DMS 273 treated with DMSO at 0.1 percent for 48 hours (cell line): ENCODE measurements at places on chromosomes 6 and 20.

GRCh38 chr20:62323146-62323979 is 20.6 kb downstream of the ADRM1 start:
- no peak for DNase-seq

GRCh38 chr6:99885051-99885450 is 109.0 kb downstream of the MCHR2 start:
- no peak for DNase-seq

- DNase-seq: no peak
Observed at GRCh38 chr20:15278041-15278440, 940.6 kb upstream of the FLRT3 start.

- DNase-seq: no peak
Observed at GRCh38 chr6:116409756-116410155, 39.0 kb downstream of the DSE start.

DNA sequence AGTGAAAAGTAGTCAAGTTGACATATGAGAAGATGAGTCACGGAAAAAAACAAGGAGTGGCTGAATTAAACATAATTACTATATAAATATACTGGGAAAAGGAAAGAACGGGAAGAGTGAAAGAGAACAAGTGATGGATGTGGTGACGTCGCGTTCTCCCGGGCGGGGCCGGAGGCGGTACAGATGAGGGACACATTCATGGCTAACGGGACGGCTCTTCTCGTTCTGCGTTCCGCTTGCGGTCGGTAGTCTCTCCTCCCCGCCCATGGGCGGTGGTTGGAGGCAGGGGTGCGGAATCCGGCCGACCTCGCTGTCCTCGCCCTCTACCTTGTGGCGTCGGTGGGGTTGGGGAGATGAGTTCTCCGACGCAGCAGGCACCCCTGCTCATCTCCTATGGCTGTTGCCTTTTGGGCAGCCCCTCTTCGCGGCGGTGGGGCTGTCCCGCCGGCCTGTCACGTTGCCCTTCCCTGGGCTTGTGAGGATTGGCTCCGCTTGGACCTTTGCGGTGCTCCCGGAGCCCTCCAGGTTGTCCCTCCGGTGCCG is 22.5 kb downstream of the HLA-G start:
- DNase-seq: no peak

GRCh38 chr6:108260126-108260808 is 573 bp downstream of the SNX3 start:
- no peak for DNase-seq

DNA sequence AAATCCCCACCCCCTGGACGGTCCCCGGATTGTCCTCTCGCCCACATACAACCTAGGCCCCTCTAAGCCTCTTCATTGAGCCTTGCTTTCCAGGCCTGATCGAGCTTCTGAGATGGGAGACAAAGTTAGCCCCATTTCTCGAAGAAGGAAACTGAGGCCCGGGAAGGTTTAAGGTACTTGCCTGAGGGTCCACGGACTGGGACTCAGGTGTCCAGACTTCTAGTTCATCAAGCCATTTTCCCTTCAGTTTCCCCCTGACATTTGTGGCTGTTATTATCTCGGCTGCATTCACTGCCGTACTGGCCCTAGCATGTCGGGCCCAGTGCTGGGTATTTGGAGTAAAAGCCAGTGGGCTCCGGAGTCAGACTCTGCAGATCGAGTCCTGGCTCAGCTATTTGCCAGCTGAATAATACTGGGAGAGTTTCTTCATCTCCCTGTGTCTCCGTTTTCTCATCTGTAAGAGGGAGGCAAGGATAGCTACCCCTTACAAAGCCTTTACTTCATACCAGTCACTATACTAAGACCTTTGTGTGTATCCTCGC is 633 bp downstream of the RPRD1B start:
- no peak for DNase-seq

DNA sequence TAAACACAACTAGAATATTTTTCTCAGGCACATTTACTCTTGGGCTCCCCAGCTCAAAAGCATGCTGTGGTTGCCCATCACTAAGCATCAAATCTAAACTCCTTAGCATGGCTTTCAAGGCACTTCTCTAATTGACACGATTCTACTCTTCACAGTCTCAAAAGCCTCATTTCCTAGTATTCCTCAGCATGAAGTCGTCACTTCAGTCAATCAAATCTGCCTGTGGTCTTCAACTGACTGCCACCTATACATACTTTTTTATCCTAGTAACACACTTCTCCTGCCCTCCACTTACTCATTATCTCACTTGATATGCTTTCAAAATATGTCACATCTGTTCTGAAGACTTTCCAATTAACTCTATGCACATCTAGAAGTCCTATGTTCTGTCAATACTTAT is 110.3 kb downstream of the TBC1D32 start:
- DNase-seq: no peak

DNA sequence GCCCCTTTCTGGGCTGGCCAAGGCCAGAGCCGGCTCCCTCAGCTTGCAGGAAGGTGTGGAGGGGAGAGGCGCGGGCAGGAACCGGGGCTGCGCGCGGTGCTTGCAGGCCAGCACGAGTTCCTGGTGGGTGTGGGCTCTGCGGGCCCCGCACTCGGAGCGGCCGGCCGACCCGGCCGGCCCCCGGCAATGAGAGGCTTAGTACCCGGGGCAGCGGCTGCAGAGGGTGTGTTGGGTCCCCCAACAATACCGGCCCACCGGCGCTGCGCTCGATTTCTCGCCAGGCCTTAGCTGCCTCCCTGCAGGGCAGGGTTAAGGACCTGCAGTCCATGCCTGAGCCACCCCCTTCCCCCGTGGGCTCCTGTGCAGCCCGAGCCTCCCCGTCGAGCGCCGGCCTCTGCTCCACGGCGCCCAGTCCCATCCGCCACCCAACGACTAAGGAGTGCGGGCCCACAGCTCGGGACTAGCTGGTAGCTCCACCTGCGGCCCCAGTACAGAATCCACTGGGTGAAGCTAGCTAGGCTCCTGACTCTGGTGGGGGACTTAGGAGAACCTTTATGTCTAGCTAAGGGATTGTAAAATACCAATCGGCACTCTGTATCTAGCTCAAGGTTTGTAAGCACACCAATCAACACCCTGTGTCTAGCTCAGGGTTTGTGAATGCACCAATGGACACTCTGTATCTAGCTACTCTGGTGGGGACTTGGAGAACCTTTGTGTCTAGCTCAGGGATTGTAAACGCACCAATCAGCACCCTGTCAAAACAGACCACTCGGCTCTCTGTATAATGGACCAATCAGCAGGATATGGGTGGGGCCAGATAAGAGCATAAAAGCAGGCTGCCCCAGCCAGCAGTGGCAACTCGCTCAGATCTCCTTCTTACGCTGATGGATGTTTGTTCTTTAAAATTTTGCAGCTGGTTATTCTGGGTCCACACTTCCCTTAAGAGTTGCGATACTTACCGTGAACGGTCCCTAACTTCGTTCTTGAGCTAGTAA is 167.4 kb upstream of the RREB1 start:
- DNase-seq: no peak

- DNase-seq: no peak
Observed at GRCh38 chr20:22844959-22845358, 190.2 kb upstream of the SSTR4 start.

DNA sequence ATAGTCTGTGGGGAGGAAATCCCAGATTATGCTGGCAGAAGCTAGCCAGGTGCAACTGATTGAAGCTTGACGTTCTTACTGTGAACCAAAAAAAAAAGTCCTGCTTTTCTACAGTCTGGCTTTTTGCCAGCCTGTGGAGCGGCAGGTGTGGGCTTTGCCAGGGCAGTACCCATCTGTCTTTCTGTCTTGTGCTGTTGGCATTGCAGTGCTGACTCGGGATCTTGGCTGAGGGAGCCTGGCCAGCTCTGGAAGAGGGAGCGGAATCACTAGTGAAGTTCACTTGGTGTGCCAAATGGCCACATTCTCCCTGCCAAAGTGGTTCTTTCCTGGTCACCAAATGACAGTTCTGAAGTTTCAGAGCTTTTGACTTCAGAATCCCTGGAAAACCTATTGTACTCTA is 5.0 kb downstream of the KIF3B start:
- peak; percentile 86 for DNase-seq

- DNase-seq: no peak
Observed at GRCh38 chr6:32371229-32371628, 474 bp downstream of the TSBP1 start.

GRCh38 chr6:99547526-99547925 is 20.9 kb downstream of the CCNC start:
- DNase-seq: no peak

GRCh38 chr6:169292338-169293124 is 38.9 kb upstream of the THBS2 start:
- no peak for DNase-seq

GRCh38 chr20:62448038-62448437 is 20.7 kb upstream of the RBBP8NL start:
- no peak for DNase-seq

- no peak for DNase-seq
Observed at GRCh38 chr20:2109425-2110210, 8.0 kb downstream of the STK35 start.

DNA sequence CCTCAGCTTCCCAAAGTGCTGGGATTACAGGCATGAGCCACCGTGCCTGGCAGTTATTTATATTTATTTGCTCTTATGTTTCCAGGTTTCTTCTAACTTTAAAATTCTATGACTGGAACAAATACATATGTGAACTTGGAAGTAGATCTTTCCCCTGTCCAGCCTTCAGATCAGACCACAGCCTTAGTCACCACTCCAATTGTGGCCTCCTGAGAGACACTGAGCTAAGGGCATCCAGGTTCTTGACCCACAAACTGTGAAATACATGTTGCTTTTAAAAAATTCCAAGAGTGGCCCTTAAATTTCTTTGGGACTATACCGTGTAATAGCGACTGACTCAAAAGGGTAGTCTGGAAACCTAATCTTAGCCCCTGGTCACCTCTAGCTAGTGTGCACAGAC is 1.5 kb upstream of the ADGRG6 start:
- no peak for DNase-seq

- no peak for DNase-seq
Observed at GRCh38 chr6:133609415-133610226, 279.3 kb upstream of the TCF21 start.

DNA sequence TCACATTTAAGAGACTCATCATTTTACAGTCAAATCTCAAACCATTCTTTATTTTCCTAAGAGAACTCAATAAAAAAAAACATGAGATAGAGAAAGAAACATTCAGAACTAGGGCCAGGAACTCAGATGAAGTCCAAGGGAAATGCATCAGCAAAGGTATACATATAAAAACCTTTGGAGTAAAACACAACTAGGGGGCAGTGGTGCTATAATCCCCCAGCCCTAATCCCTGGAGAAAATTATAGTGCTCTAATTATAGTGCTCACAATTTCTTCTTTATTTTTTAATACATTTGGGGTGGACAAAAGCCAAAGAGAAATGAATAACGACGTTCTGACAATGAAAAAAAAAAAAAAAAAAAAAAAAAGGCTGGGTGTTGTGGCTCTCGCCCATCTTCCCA is 100.6 kb upstream of the EMILIN3 start:
- no peak for DNase-seq

DNA sequence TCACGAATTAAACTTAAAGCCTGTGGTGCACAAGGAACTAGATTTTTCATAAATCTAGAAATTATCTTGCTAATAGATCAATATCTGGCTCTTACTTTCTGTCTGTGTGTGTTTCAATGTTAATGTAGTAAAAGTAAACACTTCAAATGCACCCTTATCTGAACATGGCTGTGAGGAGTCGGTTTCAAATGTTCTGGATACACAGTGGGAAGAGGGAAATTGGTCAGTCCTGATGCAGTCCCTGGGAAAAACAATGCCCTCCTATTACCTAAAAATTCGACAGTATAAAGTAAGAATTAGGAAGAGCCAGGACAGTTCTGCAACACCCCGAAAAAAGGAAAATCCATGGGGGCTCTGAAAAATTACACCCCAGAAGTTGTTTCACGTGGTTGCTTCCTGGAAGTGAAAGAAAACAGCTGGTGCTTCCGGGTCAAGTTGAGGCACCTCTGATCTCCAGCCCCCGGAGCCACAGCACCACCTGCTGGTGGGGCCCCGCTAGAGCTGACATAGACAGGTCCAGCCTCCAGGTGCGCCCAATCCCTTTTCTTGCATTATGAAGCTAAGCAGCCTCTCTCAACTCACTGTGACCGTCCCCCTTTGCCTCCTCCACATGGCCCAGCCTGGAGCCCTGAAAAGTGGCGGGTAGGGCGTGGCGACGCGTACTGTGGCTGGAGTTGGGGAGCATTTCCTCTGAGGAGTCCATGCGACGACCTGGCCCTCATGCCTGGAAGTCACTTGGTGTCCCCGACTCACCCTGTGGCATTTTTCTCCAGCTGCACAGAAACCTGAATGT is 8.3 kb downstream of the SEMG2 start:
- DNase-seq: no peak

GRCh38 chr6:149168968-149169367 is 148.5 kb upstream of the TAB2 start:
- DNase-seq: no peak

GRCh38 chr6:34949636-34950035 is 60.6 kb downstream of the ANKS1A start:
- DNase-seq: no peak

GRCh38 chr6:1809291-1809988 is 199.7 kb downstream of the FOXC1 start:
- no peak for DNase-seq

DNA sequence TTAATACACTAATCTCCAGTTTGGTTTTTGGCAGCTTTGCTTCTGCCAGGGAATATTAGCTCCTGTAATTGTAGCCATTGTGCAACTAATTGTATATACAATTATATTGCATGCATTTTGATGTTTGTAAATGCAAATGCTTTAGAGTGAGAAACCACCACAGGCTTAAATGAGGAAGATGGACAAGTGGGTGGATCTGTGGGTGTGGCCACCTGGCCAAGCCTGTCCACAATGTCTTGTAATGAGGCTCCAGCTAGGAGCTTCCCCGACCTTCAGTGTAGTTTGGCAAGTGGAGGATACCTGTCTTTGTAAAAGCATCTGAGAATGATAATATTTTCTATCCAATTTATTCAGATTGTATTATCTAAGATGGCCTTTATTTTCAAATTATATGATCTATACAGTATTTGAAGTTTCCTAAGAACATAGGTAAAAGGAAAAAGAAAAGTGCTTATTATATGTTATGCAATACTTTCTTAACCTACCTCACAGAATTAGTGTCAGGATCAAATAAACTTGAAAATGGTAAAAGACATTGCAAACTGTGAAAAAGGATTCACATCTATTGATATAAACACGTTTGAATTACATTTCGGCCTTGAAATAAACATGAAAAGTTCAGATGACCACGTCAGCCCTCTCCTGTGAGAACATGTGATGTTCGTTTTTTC is 49.3 kb upstream of the ARID1B start:
- DNase-seq: no peak

- no peak for DNase-seq
Observed at GRCh38 chr6:7050004-7050403, 57.8 kb upstream of the RREB1 start.

GRCh38 chr6:5681480-5681879 is 325.2 kb downstream of the NRN1 start:
- no peak for DNase-seq
